Amygdala (tissue), 56 donors: ENCODE measurements at places on chromosomes 11 and 22.

GRCh38 chr11:44366741-44367140 is 56.8 kb upstream of the ALX4 start:
- no peak for DNase-seq

GRCh38 chr11:61071208-61071681 is 31.0 kb upstream of the CD5 start:
- DNase-seq = no peak

DNA sequence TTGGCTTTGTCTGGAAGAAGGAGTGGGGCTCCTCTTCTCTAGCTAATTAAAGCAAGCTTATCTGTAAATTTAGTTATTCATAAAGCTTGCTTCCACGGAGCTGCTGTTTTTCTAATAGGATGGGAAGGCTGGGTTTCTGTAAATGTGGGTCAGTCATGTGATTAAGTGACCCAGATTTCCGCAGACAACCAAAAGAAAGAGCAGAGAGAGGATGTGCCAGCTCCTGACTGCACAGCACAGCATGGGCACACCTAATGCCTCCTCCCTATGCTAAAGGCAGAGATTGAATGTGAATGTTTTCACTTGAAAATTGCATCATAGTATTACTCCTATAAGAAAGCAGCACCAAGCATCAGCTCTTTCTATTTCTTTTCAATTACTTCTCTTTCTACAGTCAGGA is 160.2 kb downstream of the FAT3 start:
- no peak for DNase-seq

DNA sequence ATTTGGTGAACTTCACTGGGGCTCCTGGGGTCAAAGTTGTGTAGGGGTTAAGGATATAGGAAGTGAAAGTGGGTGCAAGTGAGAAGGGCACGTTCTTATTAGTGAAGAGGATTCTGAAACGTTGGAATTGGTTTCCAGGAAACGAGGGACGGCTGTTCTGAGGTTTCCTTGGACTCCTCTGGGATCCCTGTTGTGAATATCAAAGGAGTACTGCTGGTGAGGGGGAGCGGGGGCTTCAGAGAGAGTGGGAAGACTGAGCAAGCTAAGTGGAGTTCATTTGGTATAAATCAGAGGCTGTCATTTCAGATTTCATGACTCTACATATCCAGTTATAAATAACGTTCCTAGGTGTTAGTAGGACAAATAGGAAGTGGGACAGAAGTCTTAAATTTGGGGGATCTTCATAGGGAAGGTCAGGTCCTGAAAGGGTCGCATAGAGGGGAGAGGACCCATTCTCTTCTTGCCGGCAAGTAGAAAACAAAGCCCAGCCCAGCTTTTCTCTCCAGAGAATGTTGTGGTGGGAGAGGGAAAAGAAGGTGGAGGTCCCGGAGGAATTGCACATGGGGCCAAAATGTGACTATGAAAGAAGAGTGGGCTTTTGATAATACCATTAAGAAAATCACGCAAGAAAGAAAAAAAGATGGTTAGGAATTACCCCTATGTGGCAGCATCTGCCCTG is 1.1 kb upstream of the NELL1 start:
- DNase-seq = no peak

- DNase-seq = no peak
Measured at GRCh38 chr11:78228467-78228866, 39.7 kb downstream of the USP35 start.

- DNase-seq = no peak
Measured at GRCh38 chr22:47012589-47013370, 250.3 kb downstream of the TBC1D22A start.

DNA sequence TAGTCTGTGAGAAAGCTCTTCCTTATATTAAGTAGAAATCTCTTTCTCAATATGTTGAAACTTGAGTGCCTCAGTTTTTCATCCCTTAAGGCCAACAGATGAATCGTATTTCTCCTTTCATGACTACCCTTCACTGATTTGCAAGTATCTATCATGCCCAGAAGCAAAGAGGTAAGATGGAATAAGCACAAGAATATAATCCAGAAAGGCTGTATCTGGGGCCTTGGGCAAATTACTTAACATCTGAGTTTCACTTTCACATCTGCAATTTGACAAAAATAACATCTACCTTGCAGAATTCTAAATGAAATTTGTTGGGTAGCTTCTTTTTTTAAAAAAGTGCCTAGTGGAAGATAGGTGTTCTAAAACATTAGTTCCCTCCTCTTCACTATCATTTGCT is 552.4 kb upstream of the ANO5 start:
- DNase-seq = no peak

- no peak for DNase-seq
Measured at GRCh38 chr11:115362997-115363396, 141.2 kb downstream of the CADM1 start.

GRCh38 chr22:30909306-30909705 is 59.3 kb downstream of the MORC2 start:
- DNase-seq = no peak
